Muscle of leg (tissue), 16 donors: ENCODE measurements at places on chromosomes 6 and 20. TPM values are rescaled to one million over a fixed set of nuclear protein-coding genes. Genes with fewer than 3 reads are reported as not detected.

DNA sequence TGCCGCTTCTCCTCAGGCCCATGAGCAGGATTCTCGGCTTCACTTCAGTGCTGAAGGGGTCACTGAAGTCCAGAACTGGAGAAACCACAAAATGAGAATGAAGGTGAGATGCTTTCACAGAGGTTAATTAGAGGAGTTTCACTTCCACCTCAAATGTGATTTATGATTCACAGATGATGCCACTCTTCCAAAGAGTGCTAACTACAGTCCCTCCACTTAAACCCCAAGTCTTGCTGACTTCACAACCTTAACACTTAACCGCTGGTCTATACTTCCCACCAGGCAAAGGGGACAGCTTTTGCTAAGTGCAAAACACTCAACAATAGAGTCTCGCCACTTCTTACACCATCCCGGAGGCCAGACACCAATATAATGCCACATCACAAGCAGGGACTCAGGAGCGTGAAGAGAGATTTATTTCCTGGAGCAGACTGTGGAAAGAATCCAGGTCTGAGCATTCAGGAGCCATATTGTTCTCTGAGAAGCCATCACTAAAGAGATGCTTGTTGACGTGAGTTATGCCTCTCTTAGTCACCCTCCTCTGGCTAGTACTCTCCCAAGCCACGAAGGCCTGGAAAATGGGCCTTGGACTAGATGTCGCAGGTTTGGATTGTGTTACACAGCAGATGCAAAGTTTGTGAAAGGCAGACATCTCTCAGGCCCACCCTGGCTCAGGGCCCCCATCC is 24.4 kb downstream of the RRAGD start:
- no peak overlapping the region for H3K4me3 ChIP-seq
- no peaks in the 10 kb centered on the region for H3K27me3 ChIP-seq

The FOXA2 gene
- polyA plus RNA-seq, result not detected

DNA sequence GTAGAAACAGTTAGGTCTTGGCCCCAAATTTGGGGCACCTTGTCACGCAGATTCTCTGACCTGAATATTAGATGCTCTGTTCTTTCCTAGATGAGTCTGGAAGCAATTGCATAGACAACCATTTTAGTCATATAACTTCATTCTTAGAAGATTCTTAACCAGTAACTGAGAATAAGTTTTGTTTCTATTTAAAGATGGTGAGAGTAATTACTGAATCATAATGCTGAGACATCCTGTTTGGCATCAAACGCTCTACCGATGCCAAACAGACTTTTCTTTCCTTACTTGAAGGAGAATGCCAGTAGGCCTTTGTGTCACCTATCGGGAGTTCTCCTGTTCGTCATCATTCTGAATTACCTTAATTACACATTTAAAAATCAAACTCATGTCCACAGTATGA is 131.6 kb upstream of the ID4 start:
- H3K4me1 ChIP-seq, result no peaks in the 10 kb centered on the region
- no peaks in the 10 kb centered on the region for H3K36me3 ChIP-seq
- no peak for DNase-seq

DNA sequence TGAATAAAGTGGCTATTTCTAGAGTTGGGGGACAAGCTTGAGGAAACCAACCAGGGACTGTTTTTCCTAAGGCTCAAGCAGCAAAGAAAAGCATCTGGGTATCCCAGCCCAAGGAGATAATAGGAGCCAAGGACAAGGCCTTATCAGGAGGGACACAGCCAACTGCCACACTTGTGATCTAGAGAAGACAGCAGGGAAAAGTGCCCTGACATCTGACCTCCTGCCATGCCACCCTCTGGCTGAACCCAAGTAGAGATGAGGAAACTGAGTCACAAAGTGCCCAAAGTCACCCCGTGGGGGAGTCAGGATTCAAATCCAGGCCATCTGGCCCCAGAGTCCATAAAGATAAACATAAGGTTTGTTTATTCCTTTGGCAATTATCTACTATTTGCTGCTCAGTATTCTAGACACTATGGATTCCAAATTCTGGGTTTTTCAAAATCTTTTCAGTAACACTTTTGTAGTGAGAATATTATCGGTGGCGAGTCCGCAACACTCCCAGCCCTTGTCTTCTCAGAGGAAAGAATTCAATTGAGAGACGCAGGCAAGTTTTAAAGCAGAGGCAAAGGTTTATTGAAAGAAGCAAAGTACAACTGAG is 3.5 kb upstream of the LBP start:
- no peak overlapping the region for H3K27ac ChIP-seq
- H3K4me3 ChIP-seq, result no peak overlapping the region
- DNase-seq, result no peak
- peaks cover 5% of the 10 kb centered on the region for H3K4me1 ChIP-seq
- no peaks in the 10 kb centered on the region for H3K36me3 ChIP-seq

DNA sequence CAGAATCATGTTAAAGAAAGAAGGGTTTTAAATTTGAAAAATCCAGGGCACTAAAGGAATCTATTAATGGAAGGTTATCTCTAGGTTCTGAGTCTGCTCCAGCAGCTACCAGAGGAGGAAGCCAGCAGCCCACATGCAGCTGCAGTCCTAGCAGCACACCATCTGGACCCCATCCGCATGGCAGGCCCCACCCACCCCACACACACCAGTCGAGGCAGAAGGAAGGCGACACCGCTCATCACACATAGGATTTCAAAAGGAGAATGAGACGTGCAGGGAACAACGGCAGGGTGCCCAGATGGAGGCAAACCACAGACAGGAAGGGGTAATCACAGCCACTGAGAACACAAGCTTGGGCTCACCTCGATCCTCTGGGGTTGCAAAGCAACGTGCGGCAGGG is 78.9 kb downstream of the GINS1 start:
- no peak for DNase-seq
- H3K4me1 ChIP-seq, result no peaks in the 10 kb centered on the region
- H3K27ac ChIP-seq, result no peak overlapping the region
- peaks cover 48% of the 10 kb centered on the region for H3K36me3 ChIP-seq
- no peak overlapping the region for H3K4me3 ChIP-seq
- H3K27me3 ChIP-seq, result no peaks in the 10 kb centered on the region
